ENCODE measurements at places on chromosomes 16 and 17.

DNA sequence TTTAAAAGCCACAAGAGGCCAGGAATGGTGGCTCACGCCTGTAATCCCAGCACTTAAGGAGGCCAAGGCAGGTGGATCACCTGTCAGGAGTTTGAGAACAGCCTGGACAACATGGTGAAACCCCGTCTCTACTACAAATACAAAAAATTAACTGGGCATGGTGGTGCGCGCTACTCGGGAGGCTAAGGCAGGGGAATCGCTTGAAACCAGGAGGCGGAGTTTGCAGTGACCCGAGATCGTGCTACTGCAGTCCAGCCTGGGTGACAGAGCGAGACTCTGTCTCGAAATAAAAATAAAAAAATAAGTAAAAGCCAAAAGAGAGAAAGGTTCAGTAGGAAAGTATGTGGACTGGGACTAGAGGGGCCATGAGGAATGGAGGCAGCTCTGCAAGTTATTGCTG is 13.1 kb upstream of the ITGAL start:
- DNase-seq: no peak

- DNase-seq: no peak
These were observed 50.4 kb downstream of the LITAF start for GRCh38 chr16:11536104-11536866.

DNA sequence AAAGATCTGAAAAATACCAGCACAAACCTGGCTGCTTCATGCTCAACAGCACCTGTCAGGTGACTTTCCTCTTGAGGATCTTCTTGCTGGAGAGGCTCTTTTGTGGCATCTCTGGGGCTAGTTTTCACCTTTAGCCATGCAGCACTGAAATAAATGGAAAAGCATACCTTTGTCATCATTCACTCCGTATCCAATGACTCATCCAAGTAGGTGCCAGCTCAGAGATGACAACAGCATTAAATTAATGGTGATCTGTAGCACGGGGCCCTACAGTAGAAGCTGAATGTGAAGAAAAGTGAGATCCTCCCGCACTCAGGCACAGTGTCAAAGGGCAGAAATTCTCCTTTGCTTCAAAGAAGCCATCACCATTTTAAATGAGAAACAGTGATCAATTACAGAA is 32.2 kb downstream of the KIAA0753 start:
- DNase-seq: no peak

- DNase-seq: no peak
These were observed 446 bp upstream of the PSMD11 start for GRCh38 chr17:32443827-32444300.

DNA sequence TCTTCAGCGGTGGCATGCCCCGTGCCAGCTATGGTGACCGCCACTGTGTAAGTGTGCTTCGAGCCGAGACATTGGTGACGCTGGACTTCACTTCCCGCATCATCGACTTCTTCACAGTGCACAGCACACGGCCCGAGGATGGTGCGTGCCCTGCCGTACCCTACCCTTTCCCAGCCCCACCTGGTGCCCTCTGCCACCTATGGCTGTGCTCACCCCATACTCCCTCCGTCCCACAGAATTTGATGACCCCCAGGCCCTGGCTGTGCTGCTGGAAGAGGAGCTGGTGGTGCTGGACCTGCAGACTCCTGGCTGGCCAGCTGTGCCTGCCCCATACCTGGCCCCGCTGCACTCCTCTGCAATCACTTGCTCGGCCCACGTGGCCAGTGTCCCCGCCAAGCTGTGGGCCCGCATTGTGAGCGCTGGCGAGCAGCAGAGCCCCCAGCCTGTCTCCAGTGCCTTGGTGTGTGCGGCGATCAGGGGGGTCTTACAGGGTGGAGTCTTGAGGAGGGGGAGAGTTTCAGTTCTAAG is 9.5 kb downstream of the LLGL1 start:
- no peak for DNase-seq

DNA sequence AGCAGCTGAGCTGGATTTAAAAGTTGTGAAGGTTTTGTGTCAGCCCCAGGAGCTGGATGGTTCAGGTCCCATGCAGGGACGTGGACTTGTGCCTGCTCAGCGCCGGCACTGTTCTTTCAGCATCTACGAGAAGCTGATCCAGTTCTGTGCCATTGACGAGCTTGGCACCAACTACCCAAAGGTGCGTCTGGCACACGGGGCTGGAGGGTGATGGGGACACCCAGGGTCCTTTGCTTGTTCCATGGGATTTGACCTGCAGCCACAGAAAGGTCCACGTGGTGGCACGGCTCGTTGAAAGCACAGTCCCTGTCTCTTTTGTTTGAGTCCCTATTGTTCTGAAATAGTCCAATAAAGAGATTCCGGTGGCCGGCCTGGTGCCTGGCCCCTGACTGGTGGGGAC is 18.1 kb upstream of the ITGB4 start:
- no peak for DNase-seq

DNA sequence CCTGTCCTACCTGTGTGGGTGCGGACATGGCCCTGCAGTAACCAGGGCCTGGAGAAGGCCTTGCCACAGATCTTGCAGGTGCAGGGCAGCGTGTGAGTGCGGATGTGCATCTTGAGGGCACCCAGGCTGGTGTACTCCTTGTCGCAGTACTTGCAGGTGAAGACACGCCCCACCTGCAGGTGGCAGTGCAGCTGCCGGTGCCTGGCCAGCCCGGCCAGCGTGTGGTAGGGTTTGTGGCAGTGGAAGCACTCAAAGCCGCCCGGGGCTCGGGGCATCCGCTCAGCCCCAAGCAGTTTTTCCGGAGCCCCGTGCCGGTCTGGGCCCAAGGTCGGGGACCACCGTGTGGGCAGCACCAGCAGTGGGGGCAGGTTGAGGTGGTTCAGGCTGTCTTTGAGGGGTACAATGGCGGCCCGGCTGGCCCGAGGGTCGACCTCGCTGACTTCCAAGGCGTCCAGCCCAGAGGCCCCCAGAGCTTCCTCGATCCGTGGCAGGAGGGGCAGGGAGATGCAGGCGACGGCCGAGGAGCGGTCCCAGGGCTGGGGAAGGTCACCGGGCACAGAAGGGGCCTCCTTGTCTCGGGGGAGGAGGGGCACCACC is 5.1 kb downstream of the SNAI3 start:
- DNase-seq: no peak

- no peak for DNase-seq
These were observed 63.9 kb upstream of the RPH3AL start for GRCh38 chr17:416293-417206.

- no peak for DNase-seq
These were observed 26.2 kb downstream of the TRAP1 start for GRCh38 chr16:3690980-3691720.

DNA sequence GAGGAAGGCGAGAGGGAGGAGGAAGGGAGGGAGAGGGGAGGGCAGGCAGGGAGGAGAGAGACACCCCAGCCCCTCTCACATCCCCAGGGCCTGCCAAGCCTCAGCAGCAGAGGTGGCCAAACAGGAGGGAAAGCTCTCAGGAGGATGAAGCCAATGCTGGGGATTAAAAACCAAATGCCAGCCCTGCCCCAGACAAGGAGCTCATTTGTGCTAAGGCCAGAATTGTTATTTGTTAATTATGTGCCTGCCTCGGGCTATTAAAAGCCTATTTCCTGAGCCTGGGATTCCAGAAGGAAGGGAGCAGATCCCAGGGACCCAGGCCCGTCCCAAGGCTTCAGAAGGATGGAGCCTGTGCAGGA is 27.9 kb upstream of the GINS2 start:
- DNase-seq: no peak

DNA sequence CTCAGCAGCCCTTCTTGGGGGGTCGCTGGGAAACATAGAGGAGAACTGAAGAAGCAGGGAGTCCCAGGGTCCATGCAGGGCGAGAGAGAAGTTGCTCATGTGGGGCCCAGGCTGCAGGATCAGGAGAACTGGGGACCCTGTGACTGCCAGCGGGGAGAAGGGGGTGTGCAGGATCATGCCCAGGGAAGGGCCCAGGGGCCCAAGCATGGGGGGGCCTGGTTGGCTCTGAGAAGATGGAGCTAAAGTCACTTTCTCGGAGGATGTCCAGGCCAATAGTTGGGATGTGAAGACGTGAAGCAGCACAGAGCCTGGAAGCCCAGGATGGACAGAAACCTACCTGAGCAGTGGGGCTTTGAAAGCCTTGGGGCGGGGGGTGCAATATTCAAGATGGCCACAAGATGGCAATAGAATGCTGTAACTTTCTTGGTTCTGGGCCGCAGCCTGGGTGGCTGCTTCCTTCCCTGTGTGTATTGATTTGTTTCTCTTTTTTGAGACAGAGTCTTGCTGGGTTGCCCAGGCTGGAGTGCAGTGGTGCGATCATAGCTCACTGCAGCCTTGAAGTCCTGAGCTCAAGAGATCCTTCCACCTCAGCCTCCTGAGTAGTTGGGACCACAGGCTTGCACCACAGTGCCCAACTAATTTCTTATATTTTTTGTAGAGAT is 3.4 kb downstream of the STH start:
- peak; percentile 51 for DNase-seq

GRCh38 chr17:72788950-72789585 is 303.4 kb downstream of the SLC39A11 start:
- no peak for DNase-seq

DNA sequence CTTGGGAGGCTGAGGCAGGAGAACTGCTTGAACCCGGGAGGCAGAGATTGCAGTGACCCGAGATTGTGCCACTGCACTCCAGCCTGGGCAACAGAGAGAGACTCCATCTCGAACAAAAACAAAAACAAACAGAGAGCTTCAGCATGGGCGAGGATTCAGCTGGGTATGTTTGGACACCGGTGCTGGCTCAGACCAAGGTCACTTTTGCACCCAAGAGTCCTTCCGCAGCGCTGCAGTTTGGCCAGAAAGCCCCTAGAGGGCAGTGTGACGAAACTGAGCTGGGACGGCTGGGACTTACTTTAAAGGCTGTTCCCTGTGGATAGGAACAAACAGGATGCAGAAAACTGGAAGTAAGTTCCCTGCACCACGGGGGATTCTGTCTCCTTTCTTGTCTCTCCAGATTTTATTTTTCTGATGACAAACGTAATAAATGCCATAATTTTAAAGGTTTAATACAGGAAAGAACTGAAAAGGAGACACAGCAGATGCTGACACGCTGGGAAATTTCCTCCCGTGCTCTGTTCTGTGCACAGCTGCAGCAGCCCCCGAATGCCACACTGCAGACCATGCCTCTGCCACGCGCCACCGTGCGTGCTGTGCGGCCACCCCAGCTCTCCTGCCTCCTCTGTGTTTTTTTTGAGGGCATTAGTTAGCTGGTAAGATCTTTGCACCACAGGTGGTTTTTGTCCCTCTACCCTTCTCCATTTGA is 25.2 kb upstream of the USP36 start:
- DNase-seq: peak; percentile 37

GRCh38 chr17:31404028-31404949 is 12.8 kb downstream of the RAB11FIP4 start:
- no peak for DNase-seq

DNA sequence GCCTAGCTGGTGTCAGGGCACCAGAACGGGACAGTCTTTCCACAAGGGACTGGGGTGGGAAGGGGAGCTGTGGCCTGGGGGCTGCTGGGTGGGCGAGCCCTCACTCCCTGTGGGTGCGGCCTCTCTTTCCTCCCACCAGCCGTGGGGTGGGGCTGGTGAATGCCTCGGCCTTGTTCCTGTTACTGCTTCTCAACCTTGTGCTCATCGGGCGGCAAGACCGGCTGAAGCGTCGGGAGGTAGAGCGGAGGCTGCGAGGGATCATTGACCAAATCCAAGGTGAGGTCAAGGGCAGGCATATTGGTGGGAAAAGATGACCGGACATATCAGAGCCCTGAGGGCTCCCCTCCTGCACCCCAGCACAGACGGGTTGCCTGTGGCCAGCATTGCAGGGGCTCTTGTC is 29.2 kb downstream of the CASKIN2 start:
- no peak for DNase-seq

GRCh38 chr16:85819245-85819644 is 19.8 kb downstream of the COX4I1 start:
- peak; percentile 69 for DNase-seq

- no peak for DNase-seq
These were observed at the start of gene TLCD2 for GRCh38 chr17:1709971-1710806. TLCD2 (minus strand) TSS chr17:1710377; CDS start chr17:1710242, 135 bp downstream.

- no peak for DNase-seq
These were observed 25.6 kb downstream of the COX10 start for GRCh38 chr17:14094676-14095601.

GRCh38 chr16:8703693-8704092 is 29.3 kb downstream of the ABAT start:
- DNase-seq: no peak

DNA sequence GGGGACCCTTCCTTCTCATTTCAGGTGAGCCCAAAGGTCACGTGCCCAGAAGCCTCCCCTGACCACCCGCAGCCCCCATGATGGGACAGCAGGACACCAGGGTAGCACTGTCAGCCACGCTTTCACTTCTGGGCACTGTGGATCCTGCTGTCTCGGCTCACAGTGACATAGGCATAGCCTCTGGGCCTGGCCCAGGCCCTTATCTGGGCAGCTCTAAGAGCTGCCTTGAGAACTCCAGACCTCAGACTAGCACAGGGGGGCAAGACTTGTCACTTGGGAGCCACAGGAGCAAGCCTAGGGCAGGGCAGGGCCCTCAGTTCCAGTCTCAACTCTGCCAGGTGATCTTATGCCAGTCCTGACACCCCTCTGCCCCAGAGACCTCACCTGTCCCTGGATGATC is 4.7 kb downstream of the NATD1 start:
- DNase-seq: no peak

DNA sequence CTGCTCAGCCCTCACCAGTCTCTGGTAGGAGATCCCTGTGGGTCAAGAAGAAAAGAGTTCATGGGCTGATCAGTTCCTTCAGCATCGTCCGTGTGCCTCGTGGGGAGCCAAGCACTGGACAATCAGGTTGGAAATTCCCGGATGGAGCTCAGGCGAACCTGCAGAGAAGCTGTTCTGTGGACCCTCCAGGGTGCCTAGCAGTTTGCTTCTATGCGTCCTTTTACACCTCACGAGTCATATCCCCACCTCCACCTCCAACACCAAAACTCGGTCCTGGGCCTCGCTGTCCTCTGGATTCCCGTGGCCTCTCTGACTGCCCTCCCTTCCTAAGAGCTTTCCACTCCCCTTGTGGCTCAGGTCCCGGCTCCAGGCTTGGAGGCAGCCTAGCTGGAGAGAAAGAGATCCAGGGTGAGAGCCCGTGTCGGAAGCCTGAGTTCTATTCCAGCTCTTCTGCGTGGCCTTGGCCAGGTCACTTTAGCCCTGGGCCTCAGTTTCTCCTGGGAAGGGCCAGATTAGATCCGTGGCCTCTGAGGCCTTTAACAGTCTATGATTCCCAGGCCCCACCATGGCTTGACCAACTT is 26.2 kb upstream of the PIK3R6 start:
- DNase-seq: no peak

Data from stimulated activated CD8-positive, alpha-beta memory T cell treated with anti-CD3 and anti-CD28 coated beads, Interleukin-4, amount 100 ng/mL, for 1 hour (primary cell).